ENCODE measurements at places on chromosomes 4 and X.
A peak's percentile ranks its signal among the peaks of the same experiment; 100 is the strongest.

DNA sequence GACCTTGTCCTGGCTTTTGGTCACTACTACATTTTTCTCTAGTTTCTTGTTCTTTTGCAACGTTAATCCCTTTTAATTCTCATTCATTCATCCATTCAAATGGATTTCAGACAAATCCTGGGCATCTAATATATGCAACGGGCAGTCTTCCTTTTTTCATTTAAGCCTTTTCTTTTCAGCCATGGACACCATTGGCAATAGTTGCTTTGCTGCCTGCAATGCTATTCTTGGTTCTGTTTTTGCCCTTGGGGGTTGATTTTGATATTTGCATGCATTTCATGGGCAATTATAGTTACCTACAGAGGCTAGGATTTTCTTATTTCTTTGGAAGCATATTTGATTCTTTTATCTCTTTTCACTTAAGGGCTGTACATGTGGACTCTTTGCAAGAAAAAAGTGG, 180.5 kb upstream of the ARX start:
- DNase-seq = no peak

GRCh38 chr4:95114521-95114920, 356.8 kb downstream of the BMPR1B start:
- DNase-seq = no peak

DNA sequence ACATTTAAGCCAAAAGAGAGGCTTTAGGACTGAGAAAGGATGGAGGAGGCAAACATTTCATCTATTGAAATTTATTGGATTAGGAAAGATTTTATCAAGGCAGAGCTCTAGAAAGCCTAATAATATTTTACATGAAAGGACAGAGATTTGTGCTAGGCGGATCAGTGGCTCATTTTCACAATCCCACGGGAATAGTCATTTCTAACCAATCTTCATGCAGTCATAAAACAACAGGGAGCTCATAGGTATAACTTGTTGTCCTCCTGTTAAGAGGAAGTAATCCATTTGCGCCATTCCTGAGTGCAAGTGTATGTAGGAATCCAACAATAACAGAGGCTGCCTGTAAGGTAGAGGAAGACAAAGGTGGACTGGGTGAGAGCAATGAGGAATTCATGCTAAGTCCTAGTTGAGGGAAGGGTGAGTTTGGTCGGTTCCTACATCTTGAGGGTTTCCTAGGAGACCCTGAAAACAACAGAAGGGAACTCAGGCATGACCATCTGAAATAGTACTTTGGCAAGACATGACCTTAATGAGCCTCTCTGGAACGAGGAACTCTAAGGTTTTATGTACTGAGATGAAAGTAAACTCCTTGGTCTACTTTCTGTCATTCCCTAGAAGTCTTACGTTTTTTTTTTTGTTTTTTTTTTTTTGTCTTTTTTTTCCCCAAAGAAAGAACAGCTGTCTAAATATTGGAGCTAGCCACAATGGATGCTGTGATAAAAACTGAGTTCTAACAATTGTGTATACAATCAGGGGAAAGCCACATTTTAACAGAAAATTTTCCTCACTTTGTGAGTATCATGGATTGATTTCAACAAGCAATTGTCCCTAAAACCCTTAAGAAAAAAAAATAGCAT, 89.7 kb downstream of the GEMIN8 start:
- DNase-seq = no peak

GRCh38 chr4:137823007-137823406, 290.7 kb upstream of the PCDH18 start:
- no peak for DNase-seq

DNA sequence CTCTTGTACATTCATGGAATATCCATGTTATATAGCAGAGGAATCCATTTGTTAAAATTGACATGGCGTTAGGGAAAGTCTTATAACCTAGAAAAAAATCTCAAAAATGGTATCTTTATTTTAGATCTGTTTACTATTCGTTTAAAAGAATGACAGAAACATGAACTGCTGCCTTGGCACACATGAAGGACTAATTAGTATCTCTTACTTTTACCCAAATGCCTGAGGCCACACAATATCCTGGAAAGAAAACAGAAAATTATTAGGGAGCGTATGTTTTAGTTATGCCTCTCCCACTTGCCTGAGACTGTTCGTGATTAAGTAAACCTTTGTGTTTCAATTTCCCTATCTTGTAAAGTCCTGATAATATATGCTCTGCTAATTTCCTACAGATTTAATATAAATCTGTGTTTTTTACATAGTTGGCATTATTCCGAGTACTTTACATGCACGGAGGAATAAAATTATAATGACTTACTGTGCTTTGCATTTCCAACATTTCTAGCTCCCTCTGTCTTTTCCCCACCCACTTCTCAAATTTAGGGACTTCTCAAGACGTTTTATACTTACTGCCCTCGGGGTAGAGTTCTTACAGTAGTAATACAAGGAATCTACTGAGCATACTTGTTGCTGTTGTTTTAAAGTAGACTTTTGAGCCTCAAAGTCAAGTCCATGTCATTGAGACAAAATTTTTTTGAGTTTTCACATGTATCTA, 147.3 kb downstream of the VEGFC start:
- no peak for DNase-seq

- no peak for DNase-seq
These were observed 167.8 kb downstream of the ZNF330 start for GRCh38 chr4:141388481-141388880.

- DNase-seq = no peak
These were observed 568.6 kb upstream of the BOD1L1 start for GRCh38 chr4:14196131-14196530.

- no peak for DNase-seq
These were observed 45.3 kb upstream of the RPS6KA3 start for GRCh38 chrX:20312018-20312417.

DNA sequence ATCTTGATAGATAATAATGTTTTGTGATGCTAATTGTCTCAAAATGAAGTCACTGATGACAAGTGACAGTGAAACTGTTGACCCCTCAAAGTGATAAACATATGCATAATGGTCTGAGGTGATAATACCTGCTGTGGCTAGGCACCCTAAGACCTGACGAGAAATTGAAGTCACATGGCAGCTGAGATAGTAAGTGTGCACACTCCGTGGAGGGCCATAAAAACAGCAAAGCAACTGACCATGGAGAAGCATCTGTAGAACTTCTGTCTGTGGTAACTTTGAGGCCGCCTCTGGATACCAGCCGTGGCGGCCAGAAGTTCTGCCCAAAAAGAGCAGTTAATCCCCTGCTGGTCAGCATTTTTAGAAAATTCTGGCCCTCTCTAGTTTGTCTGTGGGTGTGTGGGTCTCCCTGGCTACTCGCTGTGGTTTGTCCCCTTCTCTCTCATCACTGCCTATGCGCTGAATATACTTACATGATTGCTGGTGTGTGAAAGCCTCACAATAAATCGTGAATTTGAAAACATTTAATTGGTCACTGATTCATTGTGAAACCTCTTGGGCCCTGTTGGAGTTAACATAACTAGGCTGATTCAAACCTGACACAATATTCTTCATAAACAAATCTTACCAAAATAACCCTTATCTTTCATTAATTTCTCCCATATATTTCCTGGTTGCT, 50.6 kb downstream of the CCDC149 start:
- no peak for DNase-seq

DNA sequence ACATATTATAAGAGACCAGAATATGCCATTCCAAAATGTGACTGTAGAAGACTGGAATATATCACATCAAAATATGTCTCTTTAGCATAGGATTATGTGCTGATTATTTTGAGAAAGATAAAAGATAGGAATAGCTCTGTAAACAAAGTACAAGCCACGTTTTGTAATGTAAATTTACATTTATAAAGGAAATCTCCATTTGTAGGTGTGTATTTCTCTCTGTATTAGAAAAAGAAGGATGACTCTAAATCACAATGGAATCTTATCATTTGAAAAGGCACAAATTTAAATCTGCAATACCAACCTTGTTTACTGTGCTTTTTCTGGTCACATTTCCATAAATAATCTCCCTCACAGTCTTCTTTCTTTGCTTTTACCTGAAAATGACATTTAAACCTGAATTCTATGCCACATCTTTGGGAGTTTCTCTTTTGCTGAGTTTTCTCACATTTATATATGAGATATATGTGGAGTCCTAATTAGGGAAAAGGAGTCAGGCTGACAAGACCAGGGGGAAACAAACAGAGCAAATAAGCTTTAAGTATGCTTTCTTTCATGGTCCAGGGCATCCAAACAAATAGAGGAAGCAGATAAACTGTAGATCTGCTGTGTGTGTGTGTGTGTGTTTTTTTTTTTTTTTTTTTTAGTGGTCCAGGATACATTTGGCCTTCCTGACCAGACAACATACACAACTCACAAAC, 244.0 kb downstream of the CPXCR1 start:
- no peak for DNase-seq

GRCh38 chr4:117740736-117741135, 293.6 kb upstream of the NDST3 start:
- no peak for DNase-seq

DNA sequence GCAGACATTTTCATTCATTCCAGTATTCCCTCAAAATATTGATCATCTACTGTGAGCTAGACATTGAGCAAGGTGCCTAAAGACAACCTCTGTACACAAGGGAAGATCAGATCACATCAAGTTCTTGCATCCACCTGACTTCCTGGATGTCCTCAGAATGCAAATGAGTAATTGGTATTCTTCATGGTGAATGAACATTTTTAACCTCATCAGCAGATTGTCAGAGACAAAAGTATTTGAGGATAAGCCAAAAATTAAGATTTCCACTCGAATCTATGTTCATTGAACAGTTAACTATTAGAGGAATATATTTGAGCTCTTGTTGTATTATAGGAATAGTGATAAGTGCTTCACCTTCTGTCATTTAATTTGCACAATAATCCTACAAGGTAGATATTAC, 1.3 kb downstream of the SMARCAD1 start:
- DNase-seq = no peak

DNA sequence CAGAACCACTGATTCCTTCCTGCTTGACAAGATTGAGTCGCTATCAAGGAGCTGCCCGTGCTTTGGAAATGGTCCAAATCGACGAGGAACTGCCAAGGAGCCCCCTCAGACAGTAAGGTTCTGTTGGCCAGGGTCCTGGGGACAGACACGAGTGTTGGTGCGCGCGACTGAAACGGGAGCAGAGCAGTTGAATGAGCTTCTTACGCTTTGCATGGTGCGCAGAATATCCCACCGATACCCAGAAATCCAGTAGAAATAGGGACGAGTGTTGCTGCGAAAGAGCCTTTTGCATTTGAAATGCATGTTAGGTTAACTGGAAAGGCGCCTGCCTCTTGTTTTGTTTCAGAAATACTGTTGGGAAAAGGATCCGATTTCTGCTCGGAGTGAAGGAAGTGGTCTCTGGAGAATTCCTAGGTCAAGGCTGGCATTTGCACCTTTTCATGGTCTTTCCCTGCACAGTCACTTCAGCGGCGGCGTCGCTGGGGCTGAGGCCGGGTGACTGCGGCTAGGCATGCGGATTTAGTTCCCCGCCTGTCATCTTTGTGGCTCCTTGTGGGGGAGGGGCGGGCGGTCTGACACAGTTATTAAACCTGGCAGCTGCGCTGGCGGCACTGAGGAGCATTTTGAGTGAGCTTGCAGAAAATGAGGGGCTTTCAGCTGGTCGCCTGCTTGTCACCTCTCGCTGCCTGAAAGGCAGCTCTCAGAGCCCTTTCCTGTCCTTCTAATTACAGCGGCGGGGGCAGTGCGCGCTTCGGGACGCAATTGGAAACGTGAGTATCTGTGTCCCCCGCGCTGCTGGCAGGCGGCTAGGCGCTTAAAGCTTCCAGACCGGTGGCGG, 51.5 kb upstream of the TRIM2 start:
- DNase-seq = peak; percentile 37

DNA sequence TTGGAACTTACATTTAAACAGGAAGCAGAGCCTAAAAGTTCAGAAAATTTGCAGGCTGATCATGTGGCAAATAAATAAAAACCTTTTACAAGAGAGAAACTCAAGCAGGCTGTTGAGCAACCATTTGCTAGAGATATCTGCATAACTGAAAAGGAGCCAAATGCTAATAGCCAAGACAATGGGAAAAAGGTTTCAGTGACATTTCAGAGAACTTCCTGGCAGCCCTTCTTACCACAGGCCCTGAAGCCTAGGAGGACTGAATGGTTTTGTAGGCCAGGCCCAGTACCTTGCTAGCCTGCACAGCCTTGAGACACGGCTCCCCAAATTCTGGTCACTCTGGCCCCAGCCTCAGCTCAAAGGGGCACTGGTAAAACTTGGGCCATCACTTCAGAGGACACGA, 945.1 kb downstream of the ADGRL3 start:
- no peak for DNase-seq

- no peak for DNase-seq
These were observed 6.7 kb upstream of the USP11 start for GRCh38 chrX:47226071-47226470.

DNA sequence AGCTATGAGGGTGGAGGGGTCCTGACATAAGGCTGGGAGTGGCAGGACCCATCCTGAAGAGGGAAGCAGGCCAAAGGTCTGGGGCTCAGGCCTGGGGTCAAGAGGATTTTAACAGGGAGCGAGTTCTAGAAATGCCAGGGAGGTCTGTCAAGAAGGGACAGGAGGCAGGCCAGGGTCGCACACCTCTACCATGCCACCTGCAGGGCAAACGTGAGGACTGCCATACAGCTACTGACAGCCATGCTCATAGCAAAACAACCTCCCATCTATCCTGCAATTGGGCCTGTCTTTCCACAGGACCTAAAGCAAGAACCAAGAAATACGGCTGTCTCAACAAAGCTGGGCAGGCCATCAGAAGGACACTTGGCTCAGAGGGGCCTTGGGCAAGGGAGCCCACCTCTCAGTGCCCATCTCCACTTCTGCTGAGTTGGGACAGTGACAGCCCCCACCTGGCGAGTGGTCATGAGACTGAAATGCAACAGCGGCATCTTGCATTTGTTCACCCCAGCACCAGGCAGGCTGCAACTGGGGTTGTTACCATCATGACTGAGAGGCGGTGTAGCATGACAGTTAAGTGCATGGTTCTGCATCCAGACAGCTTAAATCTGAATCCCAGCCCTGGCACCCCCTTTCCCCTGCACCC, 92.7 kb downstream of the WFS1 start:
- DNase-seq = no peak

DNA sequence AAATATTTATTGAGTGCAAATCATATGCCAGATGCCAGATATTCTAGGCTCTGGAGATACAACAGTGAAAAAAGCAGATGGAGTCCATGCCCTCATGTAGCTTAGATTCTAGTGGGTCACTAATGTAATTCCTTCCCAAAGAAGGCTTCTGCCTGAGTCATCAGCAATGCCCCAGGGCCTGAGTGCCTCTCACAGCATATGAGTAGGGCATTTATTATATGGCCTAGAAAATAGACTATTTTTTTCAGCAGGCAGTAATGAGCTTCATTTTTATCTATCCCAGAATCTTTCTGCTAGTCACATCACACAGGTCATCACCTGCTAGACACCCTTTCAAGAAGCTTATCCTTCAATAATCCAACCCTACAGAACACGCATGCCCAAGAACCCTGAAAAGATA, 22.3 kb downstream of the TMEM31 start:
- no peak for DNase-seq
